ENCODE measurements at places on chromosomes 6 and 20.

DNA sequence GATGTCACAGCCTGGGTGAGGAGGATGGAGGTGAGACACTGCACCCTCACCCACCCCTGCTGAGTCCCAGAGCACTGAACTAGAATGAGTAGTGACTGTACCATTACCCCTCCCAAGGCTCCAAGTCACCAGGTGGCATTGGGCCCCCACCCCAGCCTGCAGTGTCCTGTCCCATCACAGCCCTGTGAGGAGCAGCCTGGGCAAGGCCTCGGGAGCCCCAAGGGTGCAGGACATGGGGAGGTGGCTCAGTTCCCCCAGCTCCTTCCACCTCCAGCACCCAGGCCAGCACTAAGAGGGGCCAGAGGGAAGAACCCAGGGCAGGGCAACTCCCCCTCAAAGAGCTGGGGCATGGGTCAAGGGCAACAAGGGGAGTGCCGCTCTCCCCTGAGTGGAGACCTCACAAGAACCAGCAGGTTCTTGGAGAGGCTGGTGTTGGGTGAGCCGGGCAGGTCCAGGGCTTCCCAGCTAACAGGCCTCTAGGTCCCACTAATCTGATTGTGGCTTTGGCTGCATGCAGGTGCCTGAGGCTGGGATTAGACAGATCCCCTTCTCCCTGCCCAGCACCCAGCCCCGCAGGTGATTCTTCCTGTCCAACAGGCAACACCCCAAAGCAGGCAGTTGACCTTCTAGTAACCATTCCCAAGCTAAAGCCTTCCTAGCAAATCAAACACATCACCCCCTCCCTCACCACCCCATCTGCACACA is 2.6 kb downstream of the CST4 start:
- no peak for DNase-seq

GRCh38 chr20:52425253-52425652 is 233.7 kb upstream of the ZFP64 start:
- peak; percentile 15 for DNase-seq

- peak; percentile 67 for DNase-seq
Observed at GRCh38 chr20:53578492-53579222, 15.0 kb downstream of the ZNF217 start.

GRCh38 chr6:15528870-15529269 is 134.0 kb downstream of the DTNBP1 start:
- DNase-seq: no peak

GRCh38 chr6:29828471-29828797 is 809 bp downstream of the HLA-G start:
- DNase-seq: no peak

- no peak for DNase-seq
Observed at GRCh38 chr6:125802383-125802782, 11.6 kb downstream of the NCOA7 start.

- no peak for DNase-seq
Observed at GRCh38 chr6:169101036-169101805, 152.4 kb downstream of the THBS2 start.

GRCh38 chr20:35085477-35086225 is 7.0 kb downstream of the TRPC4AP start:
- DNase-seq: no peak

DNA sequence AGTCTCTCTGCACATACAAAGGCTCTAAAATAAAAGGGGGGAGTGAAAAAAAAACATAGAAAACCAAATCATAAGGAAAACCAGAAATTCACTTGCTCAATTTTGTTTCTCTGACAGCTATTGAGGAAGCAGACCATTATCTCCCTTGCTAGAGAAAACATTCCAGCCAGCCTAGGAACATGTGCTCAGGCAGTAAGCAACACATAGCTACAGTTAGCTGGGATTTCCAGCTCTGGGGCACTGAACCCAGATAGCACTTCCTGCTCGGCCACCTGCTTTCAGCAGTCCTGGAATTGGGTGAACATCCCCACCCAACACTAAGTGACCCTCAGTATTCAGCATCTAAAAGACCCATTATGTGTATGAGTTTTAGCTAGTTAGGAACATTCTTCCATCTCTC is 61.3 kb downstream of the TNFRSF21 start:
- no peak for DNase-seq

DNA sequence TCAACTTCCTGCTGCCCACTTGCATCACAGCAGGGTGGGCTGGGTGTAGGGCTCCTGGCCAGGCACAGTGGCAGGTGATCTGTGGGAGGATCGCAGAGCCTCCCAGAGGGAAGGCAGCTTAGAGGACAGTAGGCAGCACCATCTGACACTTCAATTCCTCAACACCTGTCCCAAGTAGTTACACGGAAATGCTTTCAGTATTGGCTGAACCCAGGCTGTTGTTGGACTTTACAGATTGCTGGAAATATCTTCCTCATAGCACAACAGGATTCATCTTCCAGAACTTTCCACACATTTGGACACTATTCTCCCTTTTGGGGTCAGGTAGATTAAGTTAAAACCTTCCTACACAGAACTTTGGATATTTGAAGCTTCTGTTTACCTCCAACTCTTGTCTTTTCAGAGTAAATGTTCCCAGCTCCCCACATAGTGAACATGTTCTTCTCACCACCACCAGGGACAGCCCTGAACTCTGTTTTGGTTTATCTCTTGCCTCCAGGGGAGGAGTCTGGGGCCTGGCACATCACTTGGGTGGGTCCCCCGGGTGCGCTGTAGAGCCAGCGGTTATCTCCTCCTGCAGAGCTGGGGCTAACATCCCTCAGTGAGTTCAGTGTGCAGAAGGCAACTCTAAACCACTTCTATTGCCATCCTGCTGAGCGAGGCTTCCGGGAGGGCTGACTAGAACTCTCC is 3.5 kb upstream of the SLC22A2 start:
- peak; percentile 56 for DNase-seq

DNA sequence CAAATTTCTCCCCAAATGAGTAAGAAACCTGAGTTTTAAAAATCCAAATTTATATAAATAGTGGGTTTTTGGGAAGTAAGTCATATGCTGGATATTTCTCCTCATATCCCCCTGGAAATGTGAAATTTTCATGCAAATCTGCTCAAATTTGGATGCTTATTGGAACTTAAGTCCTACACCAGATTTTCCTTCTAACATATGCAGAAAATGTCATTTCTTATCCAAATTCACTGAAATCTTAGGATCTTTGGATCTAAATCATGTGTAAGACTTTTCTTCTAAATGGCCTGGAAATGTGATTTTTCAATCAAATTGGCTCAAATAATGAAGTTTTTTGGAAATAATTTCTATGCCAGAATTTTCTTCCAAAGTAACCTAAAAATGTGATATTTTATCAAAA is 33.0 kb downstream of the ZNF133 start:
- DNase-seq: no peak

DNA sequence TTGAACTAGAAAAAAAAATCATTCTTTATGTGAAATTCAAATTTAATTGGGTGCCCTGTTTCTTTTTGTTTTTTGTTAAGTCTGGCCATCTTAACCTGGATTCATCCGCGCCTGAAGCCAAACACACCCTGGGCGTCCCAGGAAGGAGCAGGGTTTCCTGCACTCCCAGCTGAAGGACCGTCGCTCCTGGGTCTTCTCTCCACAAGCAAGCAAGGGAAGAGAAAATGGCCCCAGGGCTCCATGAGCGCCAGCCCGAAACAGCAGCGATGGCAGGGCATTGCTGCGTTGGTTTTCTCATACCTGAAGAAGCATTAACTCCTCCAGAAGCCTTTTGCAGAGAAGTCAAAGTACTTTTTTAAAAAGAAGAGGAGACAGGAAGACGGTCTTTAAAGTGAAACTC is 105.4 kb upstream of the AFDN start:
- DNase-seq: no peak

DNA sequence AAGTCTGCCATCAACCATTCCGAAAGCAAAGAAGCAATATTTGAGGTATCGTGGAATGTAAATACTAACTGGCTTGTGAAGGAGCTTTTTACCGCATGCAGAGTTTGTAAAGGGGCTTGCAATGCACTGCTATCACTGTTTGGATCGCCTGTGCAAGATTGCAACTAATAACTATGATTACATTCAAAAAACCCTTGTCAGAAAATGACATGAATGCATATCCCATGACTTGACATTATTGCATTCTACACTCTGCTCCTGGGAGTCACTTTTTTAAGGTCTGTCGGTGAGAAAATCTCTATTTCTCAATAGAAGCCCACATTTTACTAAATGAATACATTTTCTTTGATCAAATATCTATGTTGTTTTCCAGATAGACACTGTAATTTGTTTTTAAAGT is 335.4 kb upstream of the SPTLC3 start:
- DNase-seq: no peak

DNA sequence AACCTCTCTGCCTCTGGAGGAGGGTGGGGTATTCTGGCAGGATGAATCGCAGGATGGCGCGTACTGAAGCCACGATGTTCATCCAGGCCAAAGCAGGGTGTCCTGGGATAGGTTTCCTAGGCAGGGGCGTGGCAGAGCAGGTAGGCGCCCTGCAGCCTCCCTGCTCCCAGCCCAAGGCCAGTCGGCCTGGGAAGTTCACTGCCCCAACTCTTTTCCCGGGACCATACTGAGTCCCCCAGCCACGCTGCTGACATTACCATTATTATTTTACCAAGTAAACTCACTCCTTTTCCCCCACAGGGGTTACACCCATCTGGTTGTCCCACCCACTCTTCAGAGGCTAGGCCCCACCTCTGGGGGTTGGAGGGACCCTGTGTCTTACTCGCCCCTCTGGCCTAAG is 21.8 kb downstream of the SDCBP2 start:
- DNase-seq: no peak

- DNase-seq: peak; percentile 58
Observed at GRCh38 chr6:125888989-125889656, 67.4 kb upstream of the HINT3 start.

- no peak for DNase-seq
Observed at GRCh38 chr6:111673532-111673931, 67.9 kb upstream of the TRAF3IP2 start.

- DNase-seq: no peak
Observed at GRCh38 chr6:134911547-134911946, 38.4 kb downstream of the ALDH8A1 start.

DNA sequence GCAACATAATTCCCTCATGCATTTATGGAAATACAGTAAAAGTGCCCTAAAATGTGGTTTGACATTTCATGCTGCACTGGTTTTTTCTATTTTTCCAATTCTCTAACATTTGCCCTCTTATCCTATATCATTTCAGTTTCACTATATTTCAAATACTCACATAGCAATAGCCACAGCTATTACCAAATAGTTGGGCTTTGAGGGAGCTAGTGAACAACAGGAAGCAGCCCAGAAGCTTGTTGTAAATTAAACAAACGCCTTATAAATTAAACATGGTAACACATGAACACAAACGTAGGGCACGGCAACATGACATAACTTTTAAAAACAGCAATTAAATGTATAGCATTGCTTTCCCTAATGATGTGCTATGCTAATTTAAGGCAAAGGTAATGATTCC is 469.0 kb downstream of the CDC5L start:
- DNase-seq: no peak

GRCh38 chr6:159686040-159686439 is 7.0 kb downstream of the SOD2 start:
- DNase-seq: no peak

GRCh38 chr20:38935967-38936407 is 9.8 kb downstream of the FAM83D start:
- DNase-seq: no peak

GRCh38 chr6:149729824-149730223 is 11.9 kb upstream of the LATS1 start:
- no peak for DNase-seq

DNA sequence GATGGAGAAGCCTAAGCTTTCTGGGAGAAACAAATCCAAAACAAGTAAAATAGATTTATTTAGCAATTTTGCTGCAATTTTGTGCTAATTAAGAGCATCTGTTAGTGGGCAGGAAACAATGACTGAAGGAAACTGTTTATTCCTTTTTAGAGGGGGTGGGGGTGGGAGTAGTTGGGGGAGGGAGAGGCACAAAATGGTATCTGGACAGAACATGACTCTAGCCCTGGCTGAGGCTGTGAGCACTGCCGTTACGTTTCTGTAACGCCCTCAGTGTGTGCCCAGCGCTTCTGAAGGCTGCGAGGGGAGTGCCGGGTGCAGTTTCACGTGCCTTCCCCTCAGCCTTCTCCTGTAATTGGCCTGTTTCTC is 28.8 kb downstream of the METTL24 start:
- no peak for DNase-seq

DNA sequence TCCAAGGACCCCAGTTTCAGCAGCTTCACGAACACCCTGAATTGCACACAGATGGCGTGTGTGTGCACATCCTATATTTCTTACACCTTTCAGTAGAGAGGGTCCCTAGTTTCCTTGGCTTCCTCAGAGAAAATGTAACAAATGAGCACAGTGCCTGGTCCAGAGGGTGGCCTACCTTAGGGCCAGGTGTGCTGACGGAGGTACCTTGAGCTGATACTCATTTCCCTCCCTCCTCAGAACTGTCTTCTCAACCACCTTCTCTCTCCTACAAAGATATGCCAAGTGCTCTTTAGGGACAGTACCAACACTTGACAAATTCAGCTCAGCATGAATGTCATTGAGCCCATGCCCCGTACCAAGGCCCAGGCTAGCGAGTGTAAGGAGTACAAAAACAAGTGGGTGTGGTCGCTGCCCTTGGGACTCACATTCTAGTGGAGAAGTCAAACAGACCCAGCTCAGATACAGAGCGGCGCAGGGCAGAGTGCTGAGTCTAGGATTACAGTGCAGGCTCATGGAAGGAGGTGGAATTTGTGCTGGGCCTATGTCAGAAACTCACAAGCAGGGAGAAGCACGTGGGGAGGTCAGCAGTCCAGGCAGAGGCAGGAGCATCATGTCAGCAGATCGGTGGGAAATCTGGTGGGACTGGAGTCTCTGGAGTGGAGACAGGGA is 9.6 kb upstream of the BPHL start:
- no peak for DNase-seq

DNA sequence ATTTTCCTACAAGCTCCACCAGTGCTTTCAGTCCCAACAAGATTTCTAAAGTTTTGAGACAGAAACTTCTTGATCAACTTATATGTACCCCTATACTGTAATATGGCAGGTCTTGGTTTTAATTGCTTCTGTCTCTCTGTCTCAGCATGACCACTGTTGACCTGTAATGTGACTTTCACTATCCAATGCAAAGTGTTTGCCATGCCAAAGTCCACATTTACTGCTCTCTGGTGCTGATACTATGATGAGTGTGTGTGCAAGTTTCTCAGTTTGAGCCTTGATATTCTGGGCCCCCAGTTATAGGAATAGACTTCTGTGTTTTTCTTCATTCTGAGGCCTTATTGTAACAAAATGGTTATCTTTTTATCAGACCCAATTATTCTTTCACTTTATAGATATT is 45.8 kb downstream of the OR2J2 start:
- DNase-seq: no peak

GRCh38 chr6:75532521-75532920 is 38.9 kb upstream of the FILIP1 start:
- no peak for DNase-seq

DNA sequence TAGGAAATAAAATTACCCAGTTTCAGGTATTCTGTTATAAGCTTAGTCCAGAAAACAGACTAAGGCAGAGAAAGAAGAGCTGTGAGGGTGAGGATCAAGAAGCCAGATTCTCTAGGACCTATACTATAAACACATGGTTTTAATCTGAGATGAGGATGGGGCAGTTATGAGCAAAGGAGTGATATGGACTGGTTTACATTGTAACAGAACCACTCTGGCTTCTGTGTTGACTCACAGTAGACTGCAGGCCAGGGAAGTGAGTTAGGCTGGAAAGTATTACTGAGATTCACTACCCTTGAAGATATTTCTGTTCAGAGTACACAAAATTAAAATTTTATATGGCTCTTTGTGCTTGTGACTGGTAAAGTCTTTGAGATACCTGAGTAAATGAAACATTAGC is 3.2 kb upstream of the RWDD1 start:
- no peak for DNase-seq
